Effector memory CD4-positive, alpha-beta T cell (primary cell): ENCODE measurements at places on chromosomes 2 and 18.

DNA sequence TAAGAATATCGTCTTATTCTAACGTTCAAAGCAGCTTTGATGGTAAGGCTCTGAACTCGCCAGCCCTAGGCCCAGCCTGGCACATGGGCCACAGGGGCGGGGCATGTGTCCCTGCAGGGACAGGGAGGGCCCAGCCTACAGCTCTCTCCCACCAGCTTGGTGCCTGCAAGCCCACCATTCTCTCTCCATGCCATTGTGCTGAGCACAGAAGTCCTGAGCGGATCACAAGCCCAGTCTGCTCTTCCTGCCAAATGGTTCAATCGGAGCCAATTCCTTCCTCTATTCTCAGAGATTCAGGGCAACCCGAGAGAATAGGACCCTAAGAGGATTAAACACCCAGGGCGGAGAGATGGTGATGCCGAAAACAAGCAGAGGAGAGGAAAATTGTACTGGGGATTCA is 50.3 kb upstream of the APCDD1 start:
- no peak for DNase-seq

DNA sequence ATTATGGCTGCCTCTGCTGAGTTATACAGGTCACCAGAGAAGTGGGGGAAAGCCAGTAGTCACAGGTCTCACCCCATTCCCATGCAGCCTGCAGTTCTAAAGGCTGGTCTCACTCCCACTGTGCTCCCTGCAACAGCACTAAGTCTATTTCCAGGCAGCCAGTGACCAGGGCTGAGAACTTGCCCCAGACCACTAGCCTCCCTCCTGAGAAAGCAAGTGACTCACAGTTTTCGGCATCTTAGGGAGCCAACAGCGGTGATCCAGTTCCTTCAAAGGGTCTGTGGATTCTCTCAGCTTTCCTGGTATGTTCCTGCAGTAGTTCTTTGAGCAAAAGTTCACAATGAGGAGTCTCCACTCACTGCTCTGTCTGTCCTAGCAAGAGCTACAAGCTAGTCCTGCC is 329.6 kb upstream of the MAP2 start:
- DNase-seq: no peak

- DNase-seq: peak; percentile 23
Measured at GRCh38 chr2:174634130-174635014, 36.8 kb upstream of the WIPF1 start.

DNA sequence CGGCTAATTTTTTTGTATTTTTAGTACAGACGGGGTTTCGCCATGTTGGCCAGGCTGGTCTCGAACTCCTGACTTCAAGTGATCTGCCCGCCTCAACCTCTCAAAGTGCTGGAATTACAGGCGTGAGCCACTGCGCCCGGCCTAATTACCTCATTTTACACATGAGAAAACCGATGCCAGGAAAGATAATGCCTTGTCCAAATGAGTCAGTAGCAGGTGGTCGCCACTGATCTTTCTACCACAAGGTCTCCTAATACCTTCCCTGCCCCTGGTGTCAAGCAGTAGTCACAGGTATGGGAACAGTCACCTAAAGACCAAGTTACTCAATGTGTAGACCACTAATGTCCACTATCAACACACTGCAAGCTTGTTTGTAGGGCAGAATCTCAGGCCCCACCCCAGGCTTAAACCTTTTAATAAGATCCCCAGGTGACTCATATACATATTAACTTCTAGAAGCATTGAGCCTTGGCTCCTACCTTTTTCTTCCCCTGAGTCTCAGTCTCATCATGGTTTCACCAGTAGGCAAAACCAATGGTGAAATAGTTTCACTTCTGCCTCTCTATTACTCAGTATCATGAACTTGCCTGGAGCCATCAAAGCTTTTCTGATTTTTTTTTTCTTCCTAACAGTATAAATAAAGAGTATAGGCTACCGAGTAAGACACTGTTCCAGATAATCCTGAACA is 6.9 kb upstream of the EPB41L5 start:
- no peak for DNase-seq

DNA sequence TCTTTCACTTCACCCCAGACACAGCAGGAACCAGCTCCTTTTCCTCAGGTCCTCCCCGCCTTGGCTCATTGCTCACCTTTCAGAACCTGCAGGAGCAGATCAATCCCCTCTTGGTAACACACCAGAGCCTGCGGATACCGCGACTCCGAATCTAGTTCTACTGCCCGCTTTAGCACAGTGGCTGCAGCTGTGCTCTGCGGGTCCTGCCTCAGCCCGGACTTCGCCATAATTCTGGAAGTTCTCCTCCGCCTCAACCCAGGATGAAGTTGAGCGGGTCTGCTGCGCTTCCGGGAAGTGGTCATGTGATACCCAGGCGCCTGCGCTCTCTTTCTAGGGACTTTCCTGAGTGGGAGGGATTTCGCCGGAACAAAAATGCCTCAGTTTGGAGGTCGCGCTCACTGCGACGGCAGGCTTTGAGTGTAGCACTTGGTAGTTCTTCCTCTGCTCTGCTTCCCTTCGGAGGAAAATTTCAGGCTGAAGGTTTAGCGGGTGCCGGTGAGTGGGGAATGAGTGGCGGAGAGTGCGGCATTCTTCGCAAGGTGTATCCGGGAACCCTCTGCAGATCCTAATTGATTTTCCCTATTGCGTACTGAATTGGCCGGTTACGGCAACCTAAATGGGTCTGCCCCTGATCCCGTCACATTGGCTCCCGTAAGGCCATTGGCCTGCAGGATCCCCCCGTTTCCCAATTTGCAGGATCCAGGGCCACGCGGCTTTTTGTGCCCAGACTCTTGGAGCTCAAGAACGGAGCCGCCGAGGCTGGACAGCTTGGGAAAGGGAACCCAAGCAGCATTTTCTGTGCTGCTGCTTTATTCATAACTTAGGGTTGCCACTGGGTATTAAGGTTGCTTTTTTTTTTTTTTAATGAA is at the start of the genes MITD1 and MRPL30:
Gene MITD1, minus strand, starts transcription at position 304 of the 869 bp plus-strand sequence. Its CDS starts 77 bp downstream, at position 227.
Gene MRPL30, plus strand, starts transcription at position 430 of the 869 bp plus-strand sequence. CDS start 5,020 bp downstream, outside the sequence.
- DNase-seq: peak; percentile 83

GRCh38 chr2:60855989-60856669 is 25.2 kb upstream of the REL start:
- no peak for DNase-seq

- DNase-seq: no peak
Measured at GRCh38 chr18:38923540-38923939, 1357.9 kb upstream of the CELF4 start.

GRCh38 chr2:33484042-33484621 is 7.7 kb downstream of the RASGRP3 start:
- no peak for DNase-seq

GRCh38 chr2:173705656-173706055 is 259.5 kb downstream of the SP3 start:
- no peak for DNase-seq
